Stimulated activated CD4-positive, alpha-beta T cell treated with anti-CD3 and anti-CD28 coated beads, Interleukin-12 subunit alpha, Interleukin-12 subunit beta, amount 100 ng/mL, for 24 hours (primary cell): ENCODE measurements at places on chromosomes 11 and 22.
A peak's percentile ranks its signal among the peaks of the same experiment; 100 is the strongest.

DNA sequence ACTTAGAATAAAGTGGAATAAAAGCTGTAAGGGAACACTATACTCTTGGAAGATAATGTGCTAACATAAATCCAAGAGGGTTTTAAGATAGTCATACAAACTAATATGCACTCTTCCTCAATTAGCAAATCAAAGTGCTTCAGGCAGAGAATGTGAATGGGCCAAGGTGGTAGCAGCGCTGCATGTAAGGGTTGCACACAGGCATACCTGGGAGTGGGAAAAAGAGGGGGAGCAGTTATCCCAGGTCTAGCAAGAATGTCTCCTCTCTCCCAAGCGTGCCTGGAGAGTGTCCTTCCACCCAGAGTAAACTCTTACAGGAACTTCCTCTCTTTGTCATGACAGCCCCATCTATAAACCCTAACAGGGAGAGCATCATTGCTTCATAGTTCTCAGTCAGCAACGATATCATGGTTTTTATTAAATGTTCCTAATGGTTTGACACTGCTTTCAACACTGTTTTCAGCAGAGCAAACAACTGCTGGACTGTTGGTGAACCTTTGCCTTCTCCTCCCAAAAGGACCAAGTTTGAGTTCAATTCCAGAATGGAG lies 61.6 kb downstream of the SYTL2 start:
- no peak for DNase-seq

DNA sequence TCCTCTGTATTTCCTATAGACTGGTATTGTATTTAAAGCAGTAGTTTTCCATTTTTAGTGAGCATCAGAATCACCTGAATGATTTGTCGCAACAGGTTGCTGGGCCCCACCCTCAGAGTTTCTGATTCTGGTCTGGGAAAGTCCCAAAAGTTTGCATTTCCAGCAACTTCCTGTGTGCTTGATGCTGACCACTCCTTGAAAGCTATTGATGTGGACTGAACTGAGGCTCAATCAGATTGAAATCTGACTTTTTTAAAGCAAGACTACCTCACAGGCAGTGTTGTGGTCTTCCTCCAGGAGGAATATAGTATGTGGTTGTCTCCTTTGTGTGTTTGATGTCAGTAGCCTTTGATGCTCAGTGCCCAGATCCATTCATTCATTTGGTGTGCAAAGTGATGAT lies 17.2 kb upstream of the MPZL2 start:
- DNase-seq = no peak

DNA sequence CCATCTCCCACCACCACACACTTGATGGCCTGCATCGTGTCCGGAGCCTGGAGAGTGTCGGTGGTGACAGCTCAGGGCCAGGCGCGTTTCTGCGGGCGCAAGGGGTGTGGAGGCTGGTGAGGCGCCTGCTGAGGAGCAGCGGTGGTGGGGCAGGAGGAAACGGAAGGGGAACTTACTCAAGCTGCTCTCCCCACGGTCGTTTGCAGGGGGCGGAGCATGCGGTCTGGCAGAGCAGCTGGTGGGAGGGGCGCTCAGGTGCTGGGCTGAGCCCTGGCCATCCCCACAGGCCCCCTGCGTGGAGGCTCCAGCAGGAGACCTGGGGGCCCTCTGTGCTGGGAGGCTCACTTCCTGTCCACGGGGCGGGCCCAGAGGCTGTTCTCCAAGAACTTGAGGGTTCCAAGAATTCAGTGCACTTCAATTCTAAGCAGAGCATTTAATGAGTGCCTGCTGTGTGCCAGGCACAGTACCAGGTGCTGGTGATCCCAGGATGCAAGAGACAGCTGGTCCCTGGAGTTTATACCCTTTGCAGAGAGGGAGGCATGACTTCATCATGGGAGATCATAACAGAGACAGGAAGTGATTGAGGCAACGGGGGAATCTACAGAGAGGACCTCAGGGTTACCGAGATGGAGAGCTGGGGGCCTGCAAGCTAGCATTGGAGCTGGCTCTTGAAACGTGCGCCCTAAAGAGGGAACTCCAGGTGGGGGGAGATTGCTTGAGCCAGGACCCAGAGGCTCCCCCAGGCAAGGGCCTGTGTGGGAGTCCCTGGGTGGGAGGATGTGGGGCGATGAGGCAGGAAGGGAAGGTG lies at the start of gene RAC2:
TSS of gene RAC2 (minus strand) at position 156 of the 808 bp plus-strand sequence. CDS start at position 35, 121 bp downstream.
- DNase-seq = peak; percentile 80

DNA sequence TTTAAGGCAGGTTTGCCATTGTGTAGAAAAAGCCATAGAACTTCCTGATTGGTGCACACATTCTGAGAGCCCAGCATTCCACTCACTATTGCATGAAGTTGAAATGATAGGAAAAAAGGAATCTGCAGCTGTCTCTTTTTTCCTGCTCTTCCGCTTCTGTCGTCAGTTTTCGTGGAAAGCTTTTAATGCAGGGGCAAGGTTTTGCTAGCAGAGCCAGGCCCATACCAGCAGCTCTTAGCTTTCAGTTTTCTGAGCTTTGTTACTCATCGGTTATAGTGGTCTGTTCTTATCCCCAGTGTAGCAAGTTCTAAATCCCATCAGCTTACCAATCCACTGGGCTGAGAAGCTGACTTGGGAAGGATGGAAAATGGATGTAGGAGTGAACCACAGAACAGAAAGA lies 162.9 kb upstream of the TTC12 start:
- no peak for DNase-seq

DNA sequence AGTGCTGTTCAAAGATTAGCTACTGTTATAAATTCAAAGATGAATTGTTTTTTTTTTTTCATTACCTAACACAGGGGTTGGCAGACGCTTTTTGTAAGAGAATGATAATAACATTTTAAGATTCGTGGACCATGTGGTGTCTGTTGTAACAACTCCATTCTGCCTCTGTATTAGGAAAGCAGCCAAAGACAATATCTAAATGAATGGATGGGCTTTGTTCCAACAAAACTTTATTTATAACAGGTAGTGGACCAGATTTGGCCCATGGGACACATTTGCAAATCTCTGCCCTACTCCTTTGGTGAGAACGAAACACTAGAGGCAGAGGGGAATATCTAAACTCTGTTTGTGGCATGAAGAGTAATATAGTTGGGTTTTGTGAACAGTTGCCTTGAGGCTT lies 83.6 kb upstream of the BLID start:
- no peak for DNase-seq
